Central memory CD8-positive, alpha-beta T cell (primary cell): ENCODE measurements at places on chromosomes 7 and 10.

DNA sequence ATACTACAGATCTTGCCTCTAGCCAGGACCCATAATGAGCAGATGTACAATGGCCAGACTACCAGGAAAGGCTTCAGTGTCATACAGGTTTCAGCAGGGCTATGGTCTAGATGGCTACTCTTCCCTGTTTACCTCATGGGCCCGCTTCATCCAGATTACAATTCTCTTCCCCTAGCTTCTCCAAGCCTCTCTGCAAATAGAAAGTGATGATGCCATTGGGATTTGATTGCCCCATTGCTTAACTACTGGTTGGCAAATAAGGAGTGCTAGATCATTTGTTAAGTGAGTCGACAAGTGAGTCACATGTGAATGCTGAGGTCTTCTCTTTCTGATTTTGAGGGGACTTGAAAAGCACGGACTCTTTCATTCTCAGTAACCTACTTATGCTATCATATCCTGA lies 361.5 kb upstream of the LRRTM3 start:
- no peak for DNase-seq

DNA sequence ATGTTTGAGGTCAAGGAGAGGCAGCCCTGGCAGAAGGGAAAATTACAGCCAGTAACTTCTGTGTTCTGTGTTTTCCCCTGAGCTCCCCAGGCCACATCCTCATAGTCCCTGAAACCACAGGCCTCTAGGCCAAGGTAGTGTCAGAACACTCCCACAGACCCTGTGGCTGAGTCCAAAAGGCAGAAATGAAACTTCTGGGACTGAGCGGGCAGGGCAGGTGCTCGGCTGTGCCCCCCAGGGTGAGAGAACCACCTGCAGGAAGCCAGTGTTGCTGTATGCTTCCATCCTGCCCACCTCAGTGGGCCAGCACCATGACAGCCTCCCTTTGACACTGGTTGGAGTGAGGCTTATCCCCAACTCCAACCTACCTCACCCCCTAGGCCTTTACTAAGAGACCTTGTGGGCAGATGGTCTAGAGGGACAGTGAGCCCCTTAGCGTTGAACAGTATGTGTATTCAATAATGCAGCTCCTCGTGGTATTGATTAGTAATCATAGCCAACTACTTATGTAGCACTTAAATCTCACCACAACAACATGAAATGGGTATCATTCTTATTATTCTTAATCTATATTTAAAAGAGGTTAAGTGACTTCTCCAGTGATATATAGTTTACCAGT lies 30.3 kb downstream of the PIK3CG start:
- DNase-seq, result no peak

DNA sequence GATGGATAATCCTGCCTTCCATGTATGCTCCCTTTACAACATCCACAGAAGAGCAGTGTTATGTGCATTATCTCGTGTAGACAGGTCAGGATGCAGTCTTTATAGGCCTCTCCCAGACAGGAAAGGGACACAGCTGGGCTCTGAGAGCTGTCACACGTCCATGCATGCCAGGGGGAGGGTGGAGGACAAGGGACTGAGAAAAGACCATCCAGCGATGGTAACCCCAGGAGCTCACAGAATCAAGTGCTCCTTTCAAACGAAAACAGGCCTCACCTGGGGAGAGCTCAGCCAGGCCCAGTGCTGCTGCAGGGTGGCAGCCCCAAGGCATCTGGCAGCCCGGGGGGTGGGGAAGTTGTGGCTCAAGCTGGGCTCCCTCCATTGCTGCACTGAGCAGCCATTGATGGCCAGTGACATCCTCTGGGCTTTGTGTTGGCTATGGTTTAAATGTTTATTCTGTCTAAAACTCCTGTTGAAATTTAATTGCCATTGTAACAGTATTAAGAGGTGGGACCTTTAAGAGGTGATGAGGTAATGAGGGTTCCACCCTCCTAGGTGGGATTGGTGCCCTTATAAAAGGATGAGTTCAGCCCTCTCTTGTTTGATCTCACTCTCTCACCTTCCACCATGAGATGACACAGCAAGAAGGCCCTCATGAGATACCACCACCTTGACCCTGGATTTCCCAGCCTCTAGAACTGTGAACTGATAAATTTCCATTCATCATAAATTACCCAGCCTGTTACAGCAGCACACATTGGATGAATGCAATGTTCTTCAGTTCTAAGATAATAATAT lies 15.7 kb downstream of the JCAD start:
- no peak for DNase-seq

GRCh38 chr7:148348466-148348865 lies 242.1 kb upstream of the C7orf33 start:
- no peak for DNase-seq

DNA sequence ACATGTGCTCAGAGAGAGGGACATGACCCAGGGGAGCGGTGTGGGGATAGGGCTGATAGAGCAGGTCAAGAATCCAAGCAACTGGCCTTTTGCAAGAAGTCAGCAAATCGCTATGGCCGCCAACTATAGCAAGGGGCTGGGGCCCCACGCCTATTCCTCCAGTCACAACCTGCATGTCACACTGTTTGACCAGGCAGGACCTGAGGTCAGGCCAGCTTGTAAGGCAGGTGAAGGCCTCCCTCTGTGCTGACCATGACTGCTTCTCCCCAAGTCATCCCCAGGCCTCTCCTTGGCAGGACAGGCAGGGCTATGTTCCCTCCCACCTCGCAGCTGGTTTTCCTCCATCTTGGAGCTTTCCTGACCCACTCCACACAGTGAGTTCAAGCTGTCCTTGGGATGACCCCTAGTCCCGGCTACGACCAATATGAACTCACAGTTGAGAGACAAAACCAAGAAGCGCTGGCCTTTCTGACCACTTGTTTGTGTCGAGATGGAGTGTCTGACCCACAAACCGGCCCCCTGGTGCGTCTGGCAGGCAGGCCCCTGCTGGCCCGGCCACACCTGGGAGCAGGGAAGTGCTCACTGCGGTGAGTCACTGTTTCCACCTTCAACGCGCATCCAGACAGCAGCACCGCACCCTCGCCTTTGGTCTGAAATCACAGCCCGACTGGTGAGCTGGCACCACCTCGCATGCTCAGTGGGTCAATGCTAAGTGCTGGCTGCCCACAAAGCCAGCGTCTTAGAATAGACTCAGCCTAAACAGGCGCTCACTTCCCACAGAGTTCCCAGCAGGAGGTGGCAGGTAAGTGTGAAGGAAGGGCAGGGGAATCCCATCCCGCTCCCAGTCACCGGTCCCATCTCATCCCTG lies 81.4 kb downstream of the VWA2 start:
- DNase-seq, result no peak

- no peak for DNase-seq
Measured at GRCh38 chr7:1569440-1569832, 396 bp downstream of the PSMG3 start.

DNA sequence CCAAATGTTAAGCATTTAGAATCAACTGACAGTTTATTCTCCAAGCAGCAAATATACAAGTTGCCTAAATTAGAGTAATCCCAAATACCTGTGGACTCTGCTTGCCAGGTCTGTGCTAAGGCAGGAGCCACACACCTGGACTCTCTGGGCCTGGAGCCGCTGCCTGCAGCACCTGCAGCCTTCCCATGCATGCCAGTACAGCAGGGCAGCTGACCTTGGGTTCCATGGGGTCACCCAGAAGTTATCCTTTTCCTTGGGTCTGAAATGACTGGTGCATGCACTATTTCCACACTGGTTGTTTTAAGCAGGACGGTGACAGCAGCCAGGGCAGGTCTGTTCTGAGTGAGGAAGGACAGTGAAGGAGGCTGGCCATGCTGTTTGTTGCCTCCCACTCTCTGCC lies 573.2 kb downstream of the GLRX3 start:
- DNase-seq, result no peak

DNA sequence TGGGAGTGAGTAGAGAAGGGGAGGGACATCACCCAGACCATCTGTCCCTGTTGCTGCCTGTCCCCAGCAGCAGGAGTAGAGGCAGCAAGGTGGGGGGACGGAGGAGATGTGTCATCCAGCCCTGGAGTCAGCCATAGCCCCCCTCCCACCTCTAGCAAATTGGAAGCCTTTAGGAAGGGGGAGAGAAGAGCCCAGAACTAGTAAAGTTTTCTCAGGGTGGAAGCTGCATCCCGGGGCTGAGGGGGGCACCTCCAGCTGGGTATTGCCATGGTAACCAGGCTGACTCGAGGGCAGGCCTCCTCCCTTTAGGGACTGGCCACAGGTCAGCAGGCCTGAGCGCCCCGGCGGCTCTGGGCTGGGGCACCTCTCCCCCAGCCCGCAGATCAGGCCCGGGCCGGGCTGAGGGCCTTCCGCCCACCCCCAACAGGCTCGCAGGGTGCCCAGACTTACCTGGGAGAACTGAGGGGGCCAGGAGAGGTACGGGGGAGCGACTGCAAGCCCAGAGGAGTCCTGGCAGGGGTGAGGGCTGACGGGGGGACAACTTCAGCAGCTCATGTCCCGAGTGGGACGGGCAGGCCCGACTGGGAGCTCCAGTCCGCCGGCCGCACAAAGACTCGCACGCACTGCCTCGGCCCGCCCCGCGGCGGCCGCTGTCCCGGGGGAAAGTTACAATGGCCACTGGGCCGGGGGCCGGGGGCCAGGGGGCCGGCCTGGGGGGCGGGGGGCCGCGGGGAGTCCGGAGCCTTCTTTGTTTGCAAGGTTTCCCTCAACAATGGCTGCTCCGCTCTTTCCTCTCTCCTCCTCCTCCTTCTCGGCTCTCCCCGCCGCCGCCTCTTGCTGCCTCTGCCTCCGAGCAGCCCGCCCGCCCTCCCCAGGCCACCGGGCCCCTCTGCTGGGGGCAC lies 6.0 kb downstream of the LDB1 start:
- DNase-seq, result no peak

- DNase-seq, result no peak
Measured at GRCh38 chr10:69854511-69855345, 53.0 kb downstream of the COL13A1 start.

DNA sequence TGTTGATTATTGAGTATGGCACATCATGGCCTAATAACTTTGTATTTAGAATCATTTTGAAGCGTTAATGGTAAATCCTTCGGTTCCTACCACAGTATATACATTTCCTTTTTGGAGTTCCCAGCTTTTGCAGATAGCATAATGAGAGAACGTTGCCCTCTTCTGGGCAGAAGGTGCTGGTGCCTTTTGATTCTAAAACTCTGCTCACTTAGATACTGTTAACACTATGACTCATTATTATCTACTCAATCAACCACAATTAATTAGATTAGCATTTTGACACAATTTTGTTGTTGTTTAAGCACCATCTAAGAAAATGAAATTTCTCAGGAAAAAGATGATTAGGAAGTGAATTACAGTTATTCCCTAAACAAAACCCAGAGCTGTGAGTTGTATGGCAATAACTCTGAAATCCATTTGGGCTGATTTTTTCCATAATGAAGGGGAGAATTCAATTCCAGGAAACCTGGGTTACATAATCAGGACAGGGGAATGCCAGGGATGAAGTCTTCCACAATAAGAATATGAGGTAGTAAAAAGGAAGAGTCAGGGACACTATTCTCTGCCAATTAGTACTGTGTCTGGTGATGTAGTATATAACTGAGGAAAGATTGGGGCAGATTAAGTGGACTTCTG lies 11.5 kb upstream of the DLD start:
- DNase-seq, result no peak

- DNase-seq, result no peak
Measured at GRCh38 chr10:48288661-48289060, 14.2 kb upstream of the FRMPD2 start.

DNA sequence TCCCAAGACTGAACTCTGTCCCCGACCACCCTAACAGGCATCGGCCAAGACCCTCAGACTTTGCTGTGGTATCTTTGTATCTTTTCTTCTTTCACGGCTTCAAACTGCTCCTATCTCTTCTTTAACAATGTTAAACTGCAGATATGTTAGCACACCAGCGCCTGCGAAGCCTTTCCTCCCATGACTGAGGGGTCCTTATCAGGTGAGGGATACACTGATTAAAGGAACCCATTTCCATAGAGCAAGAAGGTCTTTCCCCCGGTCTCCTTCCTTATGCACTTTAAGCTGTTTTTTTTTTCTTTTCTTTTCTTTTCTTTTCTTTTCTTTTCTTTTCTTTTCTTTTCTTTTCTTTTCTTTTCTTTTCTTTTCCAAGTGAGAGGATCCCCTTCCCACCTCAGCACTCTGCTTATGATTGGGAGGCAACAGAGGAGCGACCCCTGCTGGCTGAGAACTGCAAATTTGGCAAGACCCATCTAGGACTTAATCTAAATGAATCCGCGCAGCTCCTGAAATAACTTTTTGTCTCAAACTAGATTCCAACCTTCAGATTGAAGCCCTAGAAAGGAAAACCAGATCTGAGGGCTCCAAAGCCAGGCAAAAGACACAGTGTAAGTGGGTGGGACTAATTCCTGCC lies 109.9 kb downstream of the ITGB8 start:
- no peak for DNase-seq

GRCh38 chr10:131870831-131871672 lies 29.8 kb upstream of the PPP2R2D start:
- DNase-seq, result no peak

- DNase-seq, result no peak
Measured at GRCh38 chr10:99080275-99080945, 155.2 kb downstream of the HPSE2 start.

- no peak for DNase-seq
Measured at GRCh38 chr10:59536167-59537014, 173.3 kb downstream of the SLC16A9 start.

DNA sequence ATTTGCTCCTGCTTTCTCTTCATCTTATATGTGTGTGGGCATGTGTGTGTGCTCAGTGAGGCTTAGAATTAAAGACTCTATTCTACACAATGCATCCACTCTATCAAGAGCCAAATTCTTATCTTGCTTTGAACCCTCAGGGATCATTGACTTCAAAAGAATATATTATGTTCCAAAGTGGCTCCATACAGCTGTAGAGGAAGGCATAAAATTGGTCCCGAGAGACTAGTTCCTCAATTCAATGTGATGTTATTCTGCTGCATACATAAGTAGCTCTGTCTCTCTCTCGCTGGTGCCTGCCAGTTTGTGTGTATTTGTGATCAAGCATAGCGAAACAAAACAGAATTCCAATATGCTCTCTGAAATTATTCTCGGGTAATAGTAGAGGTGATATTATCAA lies 997.9 kb upstream of the POT1 start:
- no peak for DNase-seq

DNA sequence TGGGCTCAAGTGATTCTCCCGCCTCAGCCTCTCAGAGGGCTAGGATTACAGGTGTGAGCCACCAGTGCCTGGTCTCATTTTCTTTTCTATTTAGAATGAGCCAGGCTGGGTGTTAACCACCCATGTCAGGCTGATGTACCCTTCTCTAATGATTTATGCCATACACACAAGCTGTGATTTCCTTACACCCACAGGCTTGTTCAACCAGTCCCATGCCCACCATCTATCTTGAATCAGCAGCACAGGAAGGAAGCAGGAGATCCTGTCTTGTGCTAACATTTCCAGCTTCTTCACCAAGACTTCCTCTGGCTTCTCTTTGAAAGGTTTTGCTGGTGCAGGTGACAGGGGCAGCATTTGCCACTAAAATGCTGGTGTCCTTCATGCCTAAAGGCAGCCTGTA lies 176.4 kb downstream of the GATA3 start:
- no peak for DNase-seq

GRCh38 chr10:44908066-44908749 lies 2.9 kb upstream of the TMEM72 start:
- DNase-seq, result no peak

- no peak for DNase-seq
Measured at GRCh38 chr7:45585628-45586027, 11.5 kb downstream of the ADCY1 start.
